Left ventricle myocardium superior (tissue), 1 donor: ENCODE measurements at places on chromosomes 13 and 19. TPM values are rescaled to one million over a fixed set of nuclear protein-coding genes. Genes with fewer than 3 reads are reported as not detected.

DNA sequence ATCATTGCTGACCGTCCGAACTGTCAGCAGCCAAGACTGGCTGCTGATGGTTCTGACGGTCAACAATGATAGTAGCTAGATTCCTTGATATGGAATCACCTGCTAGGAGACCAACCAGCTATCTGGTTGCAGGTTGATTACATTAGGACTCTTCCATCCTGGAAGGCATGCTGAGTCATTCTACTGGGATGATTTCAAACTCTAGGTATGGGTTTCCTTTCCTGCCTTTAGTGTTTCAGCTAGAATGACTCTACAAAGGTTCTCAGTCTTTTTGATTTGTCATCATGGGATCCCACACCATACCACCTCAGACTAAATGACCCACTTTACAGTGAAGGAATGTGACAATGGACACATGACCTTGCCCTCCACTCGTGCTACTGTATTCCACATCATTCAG lies 138.1 kb upstream of the KL start:
- no peak for DNase-seq

- no peak for DNase-seq
These were observed 1.9 kb upstream of the CACNG7 start for GRCh38 chr19:53907193-53907581.

DNA sequence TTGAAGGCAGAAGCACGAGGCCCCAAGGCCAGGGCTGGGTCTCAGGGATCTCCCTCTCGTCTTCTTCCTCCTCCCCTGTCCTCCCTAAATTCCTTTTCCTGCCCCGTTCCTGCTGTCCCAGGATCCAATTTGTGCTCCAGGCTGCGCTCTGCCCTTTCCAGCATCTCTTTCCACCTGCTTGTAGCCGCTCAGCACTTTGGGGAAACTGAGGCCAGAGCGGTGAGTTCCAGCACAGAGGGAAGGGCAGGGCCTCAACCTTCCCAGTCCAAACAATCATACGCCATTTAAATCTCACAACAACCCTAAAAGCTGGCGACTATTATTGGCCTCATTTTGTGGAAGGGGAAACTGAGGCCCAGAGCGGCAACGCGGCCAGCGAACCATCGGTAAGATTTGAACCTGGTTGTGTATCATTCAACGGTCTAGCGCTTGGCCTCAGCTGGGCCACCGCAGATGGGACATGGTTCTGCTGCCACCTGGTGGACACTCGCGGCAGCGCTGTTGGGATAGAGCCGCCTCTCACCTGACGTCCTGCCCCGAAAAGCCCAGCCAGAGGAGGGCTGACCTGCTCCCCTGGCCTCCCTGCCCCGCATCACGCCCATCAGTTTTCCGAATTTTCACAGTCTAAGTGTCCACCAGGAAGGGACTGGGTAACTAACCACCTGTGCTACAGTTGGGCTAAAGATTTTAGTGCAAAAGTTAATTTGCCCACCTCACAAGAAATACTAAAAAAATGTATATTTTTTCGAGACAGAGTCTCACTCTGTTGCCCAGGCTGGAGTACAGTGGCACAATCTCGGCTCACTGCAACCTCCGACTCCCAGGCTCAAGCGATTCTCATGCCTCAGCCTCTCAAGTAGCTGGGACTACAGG lies 4.2 kb upstream of the RPL18A start:
- peak; percentile 90 for DNase-seq

DNA sequence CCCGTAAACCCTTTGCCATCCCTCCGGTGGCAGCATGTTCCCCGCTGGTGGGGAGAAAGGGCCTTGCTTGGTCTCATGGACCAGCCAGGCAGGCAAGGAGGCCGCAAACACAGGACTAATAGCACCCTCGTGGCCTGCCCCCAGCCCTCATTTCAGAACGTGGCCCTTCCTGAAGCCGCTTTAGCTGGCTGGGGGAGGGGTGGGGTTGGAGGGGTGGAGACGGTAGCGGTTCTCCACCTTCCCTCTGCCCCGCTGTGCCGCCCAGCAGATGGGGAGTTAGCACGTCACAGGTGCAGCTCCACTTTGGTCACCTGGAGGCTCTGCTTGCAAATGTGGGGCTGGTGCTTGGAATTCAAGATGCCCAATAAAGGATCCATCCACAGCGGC lies 59.3 kb upstream of the URI1 start:
- no peak for DNase-seq

DNA sequence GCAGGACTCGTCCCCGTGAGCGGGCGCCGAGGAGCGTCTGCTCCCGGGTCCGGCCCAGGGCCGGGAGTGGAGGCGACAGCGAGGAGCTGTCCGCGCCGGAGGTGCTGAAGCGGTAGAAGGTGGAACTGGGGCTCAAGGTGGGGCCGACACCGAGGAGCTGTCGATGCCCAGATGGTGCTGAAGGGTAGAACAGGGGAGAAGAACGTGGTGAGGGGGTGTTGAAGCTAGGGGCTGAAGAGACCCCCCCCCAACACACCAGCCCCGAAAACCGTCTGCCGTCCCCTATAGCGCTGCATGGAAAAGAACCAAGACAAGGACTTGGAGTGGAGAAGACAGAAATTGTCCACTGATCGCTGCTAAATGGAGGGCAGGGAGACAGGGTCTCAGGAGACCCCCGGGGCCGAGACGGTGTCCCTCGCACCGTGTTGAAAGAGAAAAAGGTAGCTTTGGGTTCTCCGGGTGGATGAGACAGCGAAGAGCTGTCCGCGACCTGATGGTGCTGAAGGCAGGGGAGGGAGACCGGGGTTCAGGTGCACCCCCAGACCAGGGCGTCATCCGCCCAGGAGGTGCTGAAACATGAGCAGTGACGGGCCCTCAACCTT lies 7.1 kb upstream of the PDE4C start:
- peak; percentile 71 for DNase-seq

VSTM2B gene
- total RNA-seq, result not detected
